ENCODE measurements at places on chromosomes 3 and 15.

DNA sequence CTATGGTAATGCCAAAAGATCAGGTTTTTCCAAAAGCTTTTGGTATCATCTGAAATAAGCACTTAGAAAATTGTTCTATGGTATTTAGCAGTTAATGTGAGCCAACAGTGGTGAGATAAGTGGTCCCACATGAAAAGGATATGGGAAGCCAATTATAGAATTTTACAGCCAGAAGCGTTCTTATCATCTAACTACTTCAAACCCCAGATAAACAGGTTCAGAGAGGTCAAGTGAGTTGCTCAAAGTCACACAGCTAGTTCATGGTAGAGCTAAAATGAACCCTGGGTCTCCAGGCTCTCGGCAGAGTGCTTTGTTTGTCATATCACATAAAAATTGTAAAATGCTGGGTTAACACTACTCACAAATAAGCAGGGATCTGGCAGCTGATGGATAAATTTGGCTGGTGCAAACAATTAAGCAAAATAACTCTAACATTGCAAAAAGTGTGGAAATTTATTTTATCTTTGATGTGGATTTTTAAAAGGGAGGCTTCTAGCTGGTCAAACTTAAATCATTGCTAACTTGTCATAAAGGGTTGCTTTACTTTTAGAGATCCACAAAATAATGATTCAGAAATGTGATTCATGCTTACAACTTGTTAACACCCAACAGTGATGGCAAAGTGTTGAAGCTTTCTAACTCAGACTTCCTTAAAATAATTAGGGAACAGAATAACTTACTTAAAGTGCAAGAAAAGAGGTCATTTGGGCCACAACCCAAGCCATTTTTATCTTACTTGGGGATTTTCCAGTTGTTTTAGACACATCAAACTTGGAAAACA, 202.8 kb upstream of the TBC1D5 start:
- DNase-seq, result no peak

GRCh38 chr15:65743637-65744252, 48.3 kb downstream of the DENND4A start:
- DNase-seq, result no peak

GRCh38 chr3:143726727-143727126, 121.5 kb downstream of the SLC9A9 start:
- DNase-seq, result no peak

DNA sequence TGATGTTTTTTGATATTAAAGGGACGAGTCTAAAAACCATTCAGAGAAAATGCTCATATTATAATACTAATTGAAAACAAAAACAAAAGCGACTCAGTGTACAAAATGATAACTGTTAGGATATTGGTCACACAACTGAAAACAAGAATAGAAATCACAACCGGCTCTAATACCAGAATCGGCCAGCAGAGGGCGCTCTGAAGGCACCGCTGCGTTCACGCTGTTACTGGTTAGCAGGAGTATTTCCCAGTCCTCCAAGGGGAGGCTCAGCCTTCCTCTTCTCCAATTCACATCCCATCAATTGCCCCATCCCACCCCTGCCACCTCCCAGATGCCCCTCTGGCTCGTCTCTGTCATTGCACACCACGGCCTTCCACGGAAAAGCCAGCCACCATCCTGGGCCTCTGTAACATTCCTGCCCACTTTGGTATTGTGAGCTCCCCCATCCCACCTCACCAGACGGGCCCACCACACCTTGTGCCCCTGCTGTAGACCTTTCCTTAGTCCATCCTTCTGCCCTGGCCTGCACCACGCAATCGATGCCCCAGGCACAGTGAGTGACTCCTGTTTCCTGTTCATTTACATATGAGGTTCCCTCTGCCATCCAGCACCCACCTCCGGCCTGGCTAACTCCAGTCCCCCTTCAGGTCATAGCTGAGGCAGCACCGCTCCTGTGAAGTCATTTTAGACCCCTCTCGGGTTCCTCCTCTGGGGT, 8.5 kb downstream of the FAM107A start:
- no peak for DNase-seq

DNA sequence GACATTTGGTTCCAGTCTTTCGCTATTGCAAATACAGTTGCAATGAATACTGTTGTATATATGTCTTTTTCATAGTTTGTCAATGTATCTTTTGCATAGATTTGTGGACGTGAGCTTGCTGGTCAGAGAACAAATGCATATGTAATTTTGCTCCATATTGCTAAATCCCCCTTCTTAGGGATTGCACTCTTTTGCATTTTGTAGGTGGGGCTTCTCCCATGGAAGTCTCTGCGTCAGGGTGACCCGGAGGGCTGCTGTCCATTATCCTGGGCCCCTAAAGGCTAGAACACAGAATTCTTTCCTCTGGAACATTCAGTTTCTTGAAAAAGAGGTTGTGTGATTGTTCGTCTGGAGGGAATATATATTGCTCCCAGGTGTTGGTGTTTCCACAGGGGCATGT, 25.2 kb upstream of the KLHL25 start:
- no peak for DNase-seq

GRCh38 chr3:66854601-66855151, 143.4 kb upstream of the KBTBD8 start:
- DNase-seq, result no peak

DNA sequence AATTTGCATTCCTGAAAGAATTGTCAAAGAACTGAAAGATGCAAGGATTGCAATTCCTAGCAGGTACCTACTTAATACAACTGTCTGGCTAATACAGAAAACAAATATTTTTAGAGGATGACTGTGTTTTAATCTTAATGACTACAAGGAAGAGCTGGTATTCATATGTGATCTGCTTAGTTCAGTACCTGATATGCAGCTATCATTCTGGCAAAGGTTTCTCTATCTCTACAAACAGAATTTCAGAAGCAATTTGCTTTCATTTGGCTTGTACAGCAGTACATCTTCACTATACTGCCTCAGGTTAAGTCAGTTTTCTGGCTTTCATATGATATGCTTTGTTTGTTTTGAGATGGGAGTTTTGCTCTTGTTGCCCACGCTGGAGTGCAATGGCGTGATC, 51.3 kb downstream of the TBL1XR1 start:
- DNase-seq, result no peak

DNA sequence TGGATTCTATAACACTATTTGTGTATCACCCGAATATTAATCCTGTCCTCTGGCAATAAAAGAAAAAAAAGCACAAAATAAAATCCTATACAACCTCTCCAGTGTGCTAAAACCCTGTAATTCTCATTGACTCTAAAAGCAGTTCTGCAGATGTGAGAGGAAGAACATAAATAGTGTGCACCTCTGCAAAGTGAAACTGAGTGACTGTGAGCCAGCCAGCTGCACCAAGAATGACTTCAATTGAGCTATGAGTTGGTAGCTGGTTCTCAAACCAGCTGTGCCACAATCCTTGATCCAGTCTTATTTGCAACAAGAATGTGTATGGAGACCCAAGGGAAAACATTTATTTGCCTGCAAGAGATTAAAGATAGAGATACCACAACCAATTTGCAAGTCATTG, 31.2 kb upstream of the COL8A1 start:
- DNase-seq, result no peak

- DNase-seq, result no peak
These were observed 89.2 kb downstream of the TMEM108 start for GRCh38 chr3:133127381-133127780.

- DNase-seq, result no peak
These were observed 272.2 kb upstream of the NR2F2 start for GRCh38 chr15:96058103-96058851.

DNA sequence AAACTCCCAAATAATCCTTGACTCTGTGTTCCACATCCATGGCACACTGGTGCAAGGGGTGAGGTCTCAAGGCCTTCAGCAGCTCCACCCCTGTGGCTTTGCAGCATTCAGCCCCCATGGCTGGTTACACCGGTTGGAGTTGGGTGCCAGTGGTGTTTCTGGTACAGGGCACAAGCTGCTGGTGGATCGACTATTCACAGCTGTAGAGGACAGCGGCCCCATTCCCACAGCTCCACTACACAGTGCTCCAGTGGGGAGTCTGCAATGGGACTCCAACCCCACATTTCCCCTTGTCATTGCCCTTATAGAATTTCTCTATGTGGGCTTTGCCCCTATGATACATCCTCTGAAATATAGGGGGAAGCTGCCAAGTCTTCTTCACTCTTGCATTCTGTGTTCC, 64.3 kb upstream of the SGO1 start:
- no peak for DNase-seq

Measured in NCI-H524 treated with DMSO at 0.1 percent for 48 hours (cell line).